Endodermal cell (in vitro differentiated cells): ENCODE measurements at places on chromosomes 13 and 19. TPM values are rescaled to one million over a fixed set of nuclear protein-coding genes. Genes with fewer than 3 reads are reported as not detected.

Gene TUBA3C
- not detected in 2 replicates for total RNA-seq

Gene TSSK6
- 5.0 to 5.5 TPM (median 5.2 TPM) in 3 replicates for total RNA-seq

Gene ZNF320
- 20.5 to 44.4 TPM (median 37.5 TPM) in 3 replicates for total RNA-seq

Gene DAND5
- total RNA-seq = 0.13 and 0.14 TPM in 2 replicates

Gene CALR3
- 0.27 to 0.35 TPM in 2 of 3 replicates, not detected in the other for total RNA-seq

- H3K27ac ChIP-seq = no peak overlapping the region
- H3K4me1 ChIP-seq = peaks cover 12% of the 10 kb centered on the region
- H3K4me3 ChIP-seq = no peak overlapping the region
- no peak for DNase-seq
- H3K27me3 ChIP-seq = no peaks in the 10 kb centered on the region
These were observed 111.7 kb downstream of the GNG7 start for GRCh38 chr19:2590630-2591399.

- no peak for DNase-seq
- no peaks in the 10 kb centered on the region for H3K4me1 ChIP-seq
- no peaks in the 10 kb centered on the region for H3K36me3 ChIP-seq
- no peaks in the 10 kb centered on the region for H3K27me3 ChIP-seq
These were observed 30.5 kb downstream of the PPP1R37 start for GRCh38 chr19:45123440-45123850.

DNA sequence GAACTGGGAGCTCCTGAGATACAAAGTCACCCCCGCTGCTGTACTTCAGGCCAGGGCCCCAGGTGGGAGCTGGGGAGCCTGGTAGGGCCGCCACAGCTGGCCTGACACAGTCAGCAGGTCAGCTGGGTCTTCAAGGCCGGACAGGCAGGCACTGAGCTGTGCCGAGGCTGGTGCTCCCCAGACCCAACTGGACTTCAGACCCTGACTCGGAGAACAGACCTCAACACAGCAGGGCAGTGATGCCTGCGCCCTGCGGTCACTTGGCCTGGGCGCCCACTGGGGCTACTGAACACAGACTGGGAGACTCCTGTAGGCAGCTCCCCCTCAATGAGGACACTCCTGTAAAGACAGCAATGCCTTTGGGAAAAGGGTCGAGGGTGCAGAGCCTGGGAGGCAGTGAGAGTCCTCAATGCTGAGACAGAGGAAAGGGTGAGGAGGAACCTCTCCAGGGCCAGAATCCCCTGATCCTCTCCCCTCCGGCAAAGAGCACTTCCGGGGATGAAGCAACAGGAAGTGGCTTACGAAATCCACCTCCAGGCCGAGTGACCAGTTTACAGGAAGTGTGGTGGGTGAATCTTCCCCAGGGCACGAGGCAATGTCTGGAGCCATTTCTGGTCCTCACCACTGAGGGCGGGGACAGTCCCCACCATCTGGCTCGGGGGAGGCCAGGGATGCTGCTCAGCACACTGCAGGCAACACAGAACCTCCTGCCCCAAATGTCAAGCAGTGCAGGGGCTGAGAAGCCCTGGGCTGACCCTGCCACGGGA, 40.8 kb upstream of the ISYNA1 start:
- no peak overlapping the region for H3K27ac ChIP-seq
- H3K4me3 ChIP-seq = no peak overlapping the region
- no peaks in the 10 kb centered on the region for H3K36me3 ChIP-seq
- no peak for DNase-seq

DNA sequence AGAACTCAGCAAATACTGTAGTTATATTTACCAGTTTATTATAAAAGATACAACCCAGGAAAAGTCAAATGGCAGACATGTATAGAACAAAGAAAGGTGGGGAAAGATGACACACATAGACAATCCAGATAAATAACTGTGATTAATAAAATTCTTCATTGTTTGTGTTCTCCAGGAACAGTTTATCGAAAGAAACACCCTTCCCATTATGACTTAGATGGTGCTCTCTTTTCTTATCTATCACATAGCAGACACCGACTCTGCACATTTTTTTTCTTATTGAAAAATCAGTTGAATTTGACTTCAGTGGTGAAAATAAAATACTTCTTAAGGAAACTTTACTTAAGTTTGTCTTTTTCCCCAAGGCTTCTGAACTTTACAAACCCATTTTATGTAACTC, 6.2 kb downstream of the ZNF708 start:
- H3K27me3 ChIP-seq = no peaks in the 10 kb centered on the region
- no peaks in the 10 kb centered on the region for H3K4me1 ChIP-seq
- DNase-seq = no peak
- peaks cover 52% of the 10 kb centered on the region for H3K36me3 ChIP-seq
- peak overlapping the region; percentile 33 for H3K4me3 ChIP-seq

- peaks cover 6% of the 10 kb centered on the region for H3K4me1 ChIP-seq
- H3K27me3 ChIP-seq = peaks cover 19% of the 10 kb centered on the region
- H3K27ac ChIP-seq = no peak overlapping the region
- no peaks in the 10 kb centered on the region for H3K36me3 ChIP-seq
- DNase-seq = no peak
- H3K4me3 ChIP-seq = no peak overlapping the region
These were observed 497.0 kb downstream of the FOXO1 start for GRCh38 chr13:40169476-40169875.

DNA sequence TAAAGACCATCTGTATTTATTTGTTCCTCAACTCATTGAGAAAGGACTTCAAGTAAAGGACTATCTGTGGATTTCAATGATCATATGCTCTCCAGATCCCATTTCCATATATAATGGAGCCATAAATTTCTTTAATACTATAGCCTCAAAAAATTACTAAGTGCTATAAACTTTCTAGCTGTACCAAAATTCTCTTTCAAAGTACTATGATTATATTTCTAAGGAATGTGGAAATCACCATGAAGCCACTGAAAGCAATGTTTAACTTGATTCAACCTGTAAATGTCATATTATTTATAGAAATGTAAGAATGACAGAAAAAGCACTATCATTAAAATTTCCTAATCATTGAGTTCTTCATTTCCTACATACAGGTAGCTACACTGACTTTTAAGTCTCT, 20.7 kb downstream of the TBC1D4 start:
- H3K4me3 ChIP-seq = no peak overlapping the region
- H3K27ac ChIP-seq = no peak overlapping the region
- no peak for DNase-seq
- H3K4me1 ChIP-seq = no peaks in the 10 kb centered on the region
- peaks cover 61% of the 10 kb centered on the region for H3K27me3 ChIP-seq

DNA sequence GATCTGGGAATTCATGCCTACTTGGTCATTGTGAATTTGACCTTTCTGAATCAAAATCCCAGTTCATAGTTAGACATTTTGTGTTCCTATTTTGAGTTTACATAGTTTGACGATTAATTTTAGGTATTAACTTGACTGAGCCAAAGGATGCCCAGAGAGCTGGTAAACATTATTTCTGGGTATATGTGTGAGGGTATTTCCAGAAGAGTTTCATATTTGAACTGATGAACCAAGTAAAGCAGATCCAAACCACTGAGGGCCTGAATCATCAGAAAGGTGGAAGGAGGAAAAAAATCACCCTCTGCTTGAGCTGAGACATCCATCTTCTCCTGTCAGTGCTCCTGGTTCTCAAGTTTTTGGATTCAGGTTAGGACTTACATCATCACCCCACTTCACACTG, 116.6 kb downstream of the CYSLTR2 start:
- no peak for DNase-seq
- H3K27ac ChIP-seq = no peak overlapping the region
- H3K36me3 ChIP-seq = no peaks in the 10 kb centered on the region
- no peaks in the 10 kb centered on the region for H3K27me3 ChIP-seq
- no peaks in the 10 kb centered on the region for H3K4me1 ChIP-seq

- no peaks in the 10 kb centered on the region for H3K27me3 ChIP-seq
- H3K4me3 ChIP-seq = no peak overlapping the region
- H3K27ac ChIP-seq = no peak overlapping the region
- DNase-seq = no peak
- no peaks in the 10 kb centered on the region for H3K36me3 ChIP-seq
- H3K4me1 ChIP-seq = no peaks in the 10 kb centered on the region
These were observed 273.8 kb downstream of the LIG4 start for GRCh38 chr13:107941345-107942029.

DNA sequence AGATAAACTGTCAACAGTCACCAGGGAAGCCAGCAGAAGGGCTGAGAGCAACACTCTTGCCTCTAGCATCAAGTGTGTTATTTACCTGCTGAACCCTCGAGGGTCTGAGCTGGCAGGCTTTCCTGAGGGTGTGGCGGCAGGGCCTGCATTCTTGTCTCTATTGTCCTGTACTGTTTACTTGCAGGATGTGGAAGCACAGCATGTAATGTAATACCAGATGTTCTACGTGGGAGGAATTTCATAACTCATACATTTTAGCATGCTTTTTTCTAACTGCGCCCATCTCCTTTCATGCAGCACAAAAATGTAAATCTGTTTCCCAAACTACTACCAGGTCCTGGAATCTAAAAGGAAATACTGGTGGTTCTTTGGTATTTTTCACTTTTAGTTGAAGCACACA, 153.1 kb downstream of the RGCC start:
- H3K4me1 ChIP-seq = peaks cover 4% of the 10 kb centered on the region
- no peaks in the 10 kb centered on the region for H3K27me3 ChIP-seq
- H3K4me3 ChIP-seq = no peak overlapping the region
- no peak overlapping the region for H3K27ac ChIP-seq
- DNase-seq = no peak
- peaks cover 11% of the 10 kb centered on the region for H3K36me3 ChIP-seq
